ENCODE measurements at places on chromosomes 1 and 21.

DNA sequence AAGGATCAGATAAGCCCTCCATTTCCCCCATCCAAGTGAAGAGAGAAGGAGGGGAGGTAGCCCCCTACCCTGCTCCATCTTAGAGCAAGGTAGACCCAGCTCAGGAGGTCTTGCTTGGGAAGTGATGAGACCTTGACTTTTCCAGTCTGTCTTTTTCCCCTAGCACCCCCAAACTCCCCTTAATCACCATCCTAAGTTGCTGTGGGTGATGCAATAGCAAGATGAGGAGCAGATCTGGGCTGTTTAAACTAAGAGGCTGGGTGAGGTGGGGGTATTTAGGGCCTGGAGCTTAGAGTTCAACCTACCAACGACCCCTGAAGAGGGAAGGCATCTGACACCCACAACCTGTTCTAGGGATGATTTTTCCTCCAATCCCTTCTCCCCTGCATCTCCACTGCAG is 1.7 kb downstream of the ATP1A2 start:
- no peak for DNase-seq

DNA sequence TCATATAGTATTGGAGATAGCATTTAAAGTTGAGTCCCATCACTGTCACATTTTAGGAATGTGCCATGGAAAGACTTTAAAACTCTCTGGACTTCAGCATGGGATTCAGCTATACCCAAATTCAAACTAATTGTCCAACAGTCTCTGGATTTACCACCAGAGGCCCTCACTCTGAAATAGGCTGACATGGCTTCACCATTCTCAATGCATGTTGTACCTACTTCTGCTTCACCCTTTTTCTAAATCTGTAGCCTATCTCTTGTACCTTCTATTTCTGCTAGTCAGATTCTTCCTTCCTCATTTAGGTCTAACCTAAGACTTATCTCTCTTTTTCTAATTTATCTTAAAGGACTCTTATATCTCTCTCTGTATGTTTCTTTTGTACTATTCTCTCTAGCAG is 512.7 kb upstream of the ZRANB2 start:
- no peak for DNase-seq

GRCh38 chr21:42108554-42109340 is 37.6 kb downstream of the UMODL1 start:
- DNase-seq, result no peak

- peak; percentile 66 for DNase-seq
Observed at GRCh38 chr1:30412241-30413110, 310.9 kb downstream of the MATN1 start.

GRCh38 chr1:174535207-174535606 is 87.4 kb downstream of the GPR52 start:
- no peak for DNase-seq

GRCh38 chr1:67053535-67053784 is 488 bp downstream of the SLC35D1 start:
- peak; percentile 80 for DNase-seq

Measured in type B pancreatic cell (in vitro differentiated cells).